Mesenteric fat pad (tissue), 1 donor: ENCODE measurements at places on chromosomes 13 and 19. TPM values are rescaled to one million over a fixed set of nuclear protein-coding genes. Genes with fewer than 3 reads are reported as not detected.

Gene ZBTB32
- total RNA-seq = not detected

Gene DYRK1B
- total RNA-seq = 8.8 TPM

Gene SHC2
- 29.1 TPM for total RNA-seq

Gene ZNF534
- not detected for total RNA-seq
